ENCODE measurements at places on chromosomes 2 and 18. TPM values are rescaled to one million over a fixed set of nuclear protein-coding genes. Genes with fewer than 3 reads are reported as not detected.

Gene IL36B
- total RNA-seq: not detected

Gene ERFE
- total RNA-seq: 1.2 TPM

Gene TTC39C
- 6.2 TPM for total RNA-seq

Gene XDH
- total RNA-seq: not detected

Gene NDUFAF7
- 17.7 TPM for total RNA-seq

Gene GCG
- not detected for total RNA-seq

Gene SFXN5
- 24.6 TPM for total RNA-seq

Gene MROH2A
- total RNA-seq: not detected

Gene FBXO15
- not detected for total RNA-seq

Gene RAMP1
- total RNA-seq: not detected

Gene BOK
- 52.4 TPM for total RNA-seq

Gene OLA1
- 93.9 TPM for total RNA-seq

Gene AQP12B
- not detected for total RNA-seq

Gene TXNDC2
- total RNA-seq: not detected

DNA sequence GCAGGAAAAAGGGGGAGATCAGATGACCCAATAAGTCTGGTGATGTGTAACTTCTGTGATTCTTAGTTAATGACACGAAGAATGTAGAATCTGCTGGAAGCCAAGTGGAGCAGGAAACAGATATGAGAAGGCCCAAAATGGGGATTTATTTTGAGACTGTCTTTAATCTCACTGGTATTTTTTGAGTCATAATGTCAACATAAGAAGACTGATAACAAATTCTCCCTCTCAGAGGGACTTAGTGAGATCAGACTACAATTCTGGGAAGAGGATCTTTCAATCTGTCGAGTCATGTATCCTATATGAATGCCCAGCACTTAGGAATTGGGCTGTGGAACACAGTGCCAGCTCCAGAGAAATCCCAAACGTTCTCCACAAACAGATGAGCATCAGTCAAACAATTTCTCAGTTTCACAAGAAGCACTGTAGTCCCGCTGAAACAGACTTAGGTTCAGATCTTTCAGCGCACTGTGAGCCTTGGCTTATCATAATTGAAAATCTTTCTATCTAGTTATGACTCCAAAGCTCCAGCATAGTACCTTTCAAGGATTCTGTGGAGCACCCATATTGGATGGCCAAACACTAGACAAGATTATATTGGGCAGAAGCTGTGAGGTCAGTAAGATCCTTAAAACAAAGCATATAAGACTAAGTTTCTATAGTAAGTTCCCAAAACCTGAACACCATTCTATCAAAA is 738.2 kb downstream of the LRP1B start:
- H3K4me1 ChIP-seq: peaks cover 16% of the 10 kb centered on the region
- H3K4me3 ChIP-seq: no peak overlapping the region
- no peaks in the 10 kb centered on the region for H3K36me3 ChIP-seq
- H3K27me3 ChIP-seq: no peaks in the 10 kb centered on the region

DNA sequence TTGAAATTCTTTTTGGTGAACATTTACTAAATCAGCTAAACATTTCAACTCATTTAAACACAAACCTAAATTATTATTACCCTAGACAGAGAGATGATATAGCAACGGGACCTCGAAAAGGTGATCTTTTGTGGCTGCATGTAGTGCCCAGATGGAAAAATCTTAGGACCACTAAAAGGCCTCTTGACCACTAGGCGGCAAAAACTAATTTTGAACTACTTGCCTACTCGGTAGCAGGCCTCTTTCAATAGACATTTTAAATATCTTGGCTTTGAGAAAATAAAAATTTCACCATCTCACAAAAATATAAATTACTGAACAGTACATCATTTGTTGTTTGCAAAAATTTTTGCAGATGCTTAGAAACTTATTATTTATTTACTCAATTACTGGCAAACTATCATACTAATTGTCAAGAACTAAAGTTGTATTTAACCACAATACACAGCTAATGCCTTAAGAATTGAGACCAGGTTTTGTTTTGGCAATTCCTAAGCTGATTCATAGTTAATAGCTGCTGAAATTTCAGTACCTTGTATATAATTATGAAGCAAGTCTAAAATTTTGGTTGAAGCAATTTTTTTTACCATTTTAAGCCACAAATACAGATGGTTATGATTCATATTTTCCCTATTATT is 9.4 kb downstream of the COL3A1 start:
- H3K27ac ChIP-seq: no peak overlapping the region
- DNase-seq: peak; percentile 37
- no peaks in the 10 kb centered on the region for H3K27me3 ChIP-seq
- peaks cover 12% of the 10 kb centered on the region for H3K4me1 ChIP-seq
- no peak overlapping the region for H3K4me3 ChIP-seq
- no peaks in the 10 kb centered on the region for H3K36me3 ChIP-seq

DNA sequence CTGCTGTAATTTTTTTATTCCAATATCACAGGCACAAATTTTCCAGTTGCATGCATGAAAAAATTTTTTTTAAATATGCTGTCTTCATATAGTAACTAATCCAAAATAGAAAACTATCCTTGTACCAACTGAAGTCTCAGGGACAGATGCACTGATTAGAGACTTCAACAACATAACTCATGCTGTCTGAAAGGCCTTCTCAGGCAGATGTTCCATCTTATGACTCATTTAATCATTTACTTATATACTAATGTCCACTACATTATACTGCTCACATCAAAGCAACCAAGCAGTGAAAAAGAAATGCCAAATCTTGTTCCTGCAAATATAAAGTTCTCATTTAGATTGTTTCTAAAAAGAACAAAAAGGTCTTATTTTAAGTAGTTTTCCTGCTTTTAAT is 53.1 kb downstream of the OLA1 start:
- H3K27me3 ChIP-seq: no peaks in the 10 kb centered on the region
- no peak overlapping the region for H3K4me3 ChIP-seq
- DNase-seq: no peak
- H3K4me1 ChIP-seq: no peaks in the 10 kb centered on the region
- no peak overlapping the region for H3K27ac ChIP-seq
- no peaks in the 10 kb centered on the region for H3K36me3 ChIP-seq

DNA sequence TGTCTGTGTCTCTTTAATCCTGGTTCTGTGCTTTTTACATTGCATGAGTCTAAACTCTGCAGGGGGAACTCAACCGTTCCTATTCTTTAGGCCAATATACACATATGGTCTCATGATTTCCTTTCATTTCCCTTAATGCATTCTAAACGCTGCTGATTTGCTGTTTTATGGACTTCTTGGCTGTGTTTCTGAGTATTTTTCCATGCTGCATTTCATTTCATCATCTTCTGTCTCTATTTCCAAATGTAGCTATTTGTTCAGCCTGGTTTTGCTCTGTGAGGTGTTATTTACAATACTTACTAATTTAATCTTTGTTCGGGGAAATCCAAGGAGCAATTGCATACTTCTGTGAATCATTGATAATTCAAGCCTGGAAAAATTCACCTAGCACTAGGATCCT is 897.2 kb downstream of the TSN start:
- H3K27me3 ChIP-seq: no peaks in the 10 kb centered on the region
- no peak overlapping the region for H3K27ac ChIP-seq
- no peak for DNase-seq
- H3K4me3 ChIP-seq: no peak overlapping the region
- no peaks in the 10 kb centered on the region for H3K36me3 ChIP-seq
- no peaks in the 10 kb centered on the region for H3K4me1 ChIP-seq

- H3K4me3 ChIP-seq: no peak overlapping the region
- H3K27me3 ChIP-seq: peaks cover 13% of the 10 kb centered on the region
- H3K4me1 ChIP-seq: peaks cover 3% of the 10 kb centered on the region
- H3K36me3 ChIP-seq: no peaks in the 10 kb centered on the region
- H3K27ac ChIP-seq: no peak overlapping the region
- peak; percentile 57 for DNase-seq
Measured at GRCh38 chr2:86372641-86373502, 35.4 kb upstream of the REEP1 start.

GRCh38 chr2:45631319-45631718 is 20.2 kb upstream of the PRKCE start:
- H3K4me3 ChIP-seq: no peak overlapping the region
- no peaks in the 10 kb centered on the region for H3K36me3 ChIP-seq
- peaks cover 2% of the 10 kb centered on the region for H3K27me3 ChIP-seq
- H3K4me1 ChIP-seq: no peaks in the 10 kb centered on the region

DNA sequence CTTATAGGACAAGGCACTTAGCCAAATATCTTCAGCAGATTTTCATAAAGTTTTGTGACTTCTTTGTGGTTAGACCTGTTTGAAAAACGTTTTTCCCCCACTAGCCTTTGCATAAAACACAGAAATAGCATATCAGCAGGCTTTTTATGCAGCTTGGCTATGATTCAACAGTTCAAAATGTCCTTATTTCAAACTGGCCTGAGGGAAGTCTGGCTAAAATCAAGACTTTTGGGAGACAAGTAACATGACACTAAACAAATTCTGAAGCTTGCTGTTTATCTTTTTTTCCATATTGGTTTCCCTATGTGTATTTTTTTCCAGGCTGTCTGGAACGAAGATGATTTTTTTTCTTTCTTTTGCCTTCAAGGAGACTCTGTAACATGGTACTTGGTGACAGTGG is 95.1 kb upstream of the L3MBTL4 start:
- no peaks in the 10 kb centered on the region for H3K27me3 ChIP-seq
- no peaks in the 10 kb centered on the region for H3K4me1 ChIP-seq
- no peak for DNase-seq

DNA sequence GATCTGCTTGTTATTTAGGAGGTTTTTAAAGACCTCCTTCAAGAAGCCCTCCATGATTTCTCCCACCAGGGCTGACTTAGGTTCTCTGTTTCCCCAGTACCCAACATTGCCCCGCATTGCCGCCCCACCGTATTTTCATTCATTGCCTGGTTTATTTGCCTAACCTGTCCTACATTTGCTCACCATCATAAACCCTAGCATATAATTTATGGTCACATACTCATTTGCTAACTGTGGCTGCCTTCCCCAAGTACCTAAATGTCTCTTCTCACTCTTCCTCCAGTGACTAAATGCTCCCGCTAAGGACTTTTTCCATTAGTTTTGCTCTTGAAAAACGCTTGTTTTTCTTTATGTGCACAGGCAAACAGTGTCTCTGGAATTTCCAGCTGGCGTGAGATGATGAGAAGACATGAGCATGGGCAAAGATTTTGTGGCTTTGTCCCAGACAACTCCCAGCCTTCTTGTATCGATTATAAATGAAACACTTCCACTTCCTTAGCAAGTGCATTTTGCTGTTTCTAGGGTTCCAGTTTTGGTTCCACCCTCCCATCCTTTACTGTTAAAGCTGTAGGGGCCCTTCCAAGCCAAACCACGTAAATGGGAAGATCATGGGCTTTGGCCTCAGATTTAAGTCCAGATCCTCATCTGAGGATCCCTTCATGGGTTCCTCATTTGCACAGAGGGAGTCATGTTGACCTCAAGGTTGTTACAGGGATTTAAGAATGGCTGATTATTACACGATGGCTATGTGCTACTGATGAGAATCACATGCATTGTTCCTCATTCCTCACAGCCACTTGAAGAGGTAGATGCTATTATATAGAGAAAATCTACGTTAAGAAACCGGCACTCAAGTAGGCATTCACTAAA is 21.0 kb upstream of the ARMC9 start:
- H3K36me3 ChIP-seq: no peaks in the 10 kb centered on the region
- H3K4me1 ChIP-seq: peaks cover 43% of the 10 kb centered on the region
- H3K4me3 ChIP-seq: no peak overlapping the region
- no peak overlapping the region for H3K27ac ChIP-seq

DNA sequence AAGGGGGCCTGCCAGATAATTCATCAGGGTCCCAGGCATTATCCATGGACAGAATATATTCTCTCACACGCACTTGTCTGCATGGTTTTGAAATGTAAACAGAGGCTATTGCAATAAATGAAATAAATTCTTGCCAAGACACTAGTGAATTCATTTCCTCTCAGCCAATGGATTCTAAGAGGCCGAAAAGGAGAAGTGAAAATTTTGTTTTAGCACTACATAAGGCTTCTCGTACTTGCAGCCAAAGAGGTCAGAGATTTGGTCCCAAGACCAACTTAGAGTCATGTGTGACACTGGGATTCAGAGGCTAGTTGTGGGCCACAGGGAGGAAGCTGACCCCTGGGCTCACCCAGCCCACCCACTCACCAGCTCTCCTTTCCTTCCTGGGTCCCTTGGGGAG is 184.1 kb upstream of the GLI2 start:
- peak; percentile 8 for DNase-seq
- peaks cover 13% of the 10 kb centered on the region for H3K4me1 ChIP-seq
- H3K27ac ChIP-seq: no peak overlapping the region
- H3K27me3 ChIP-seq: peaks cover 18% of the 10 kb centered on the region
- H3K36me3 ChIP-seq: no peaks in the 10 kb centered on the region

GRCh38 chr18:41226186-41226585 is 728.8 kb upstream of the PIK3C3 start:
- DNase-seq: peak; percentile 89
- H3K36me3 ChIP-seq: no peaks in the 10 kb centered on the region
- H3K27me3 ChIP-seq: no peaks in the 10 kb centered on the region
- no peaks in the 10 kb centered on the region for H3K4me1 ChIP-seq
- no peak overlapping the region for H3K4me3 ChIP-seq

DNA sequence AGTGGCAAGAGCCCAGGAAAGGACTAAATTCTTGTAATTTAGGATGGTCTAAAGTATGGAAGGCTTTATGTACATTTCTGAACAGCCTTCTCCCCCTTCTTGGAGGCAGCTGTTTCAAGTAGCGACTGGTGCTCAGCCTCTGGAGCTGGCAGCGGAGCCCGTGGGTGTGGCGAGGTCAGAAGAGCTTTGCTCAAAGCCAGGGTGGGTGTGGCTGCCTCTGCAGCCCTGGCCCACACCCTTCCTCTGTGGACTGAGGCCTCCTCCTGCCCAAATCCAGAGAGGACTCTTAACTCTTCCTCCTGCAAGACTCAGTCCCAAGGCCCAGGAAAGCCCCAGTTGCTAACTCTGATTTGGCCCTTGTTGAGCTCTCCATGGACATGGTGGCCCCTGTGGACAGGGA is 202.1 kb upstream of the REV1 start:
- no peak for DNase-seq
- H3K36me3 ChIP-seq: no peaks in the 10 kb centered on the region
- H3K27me3 ChIP-seq: no peaks in the 10 kb centered on the region

DNA sequence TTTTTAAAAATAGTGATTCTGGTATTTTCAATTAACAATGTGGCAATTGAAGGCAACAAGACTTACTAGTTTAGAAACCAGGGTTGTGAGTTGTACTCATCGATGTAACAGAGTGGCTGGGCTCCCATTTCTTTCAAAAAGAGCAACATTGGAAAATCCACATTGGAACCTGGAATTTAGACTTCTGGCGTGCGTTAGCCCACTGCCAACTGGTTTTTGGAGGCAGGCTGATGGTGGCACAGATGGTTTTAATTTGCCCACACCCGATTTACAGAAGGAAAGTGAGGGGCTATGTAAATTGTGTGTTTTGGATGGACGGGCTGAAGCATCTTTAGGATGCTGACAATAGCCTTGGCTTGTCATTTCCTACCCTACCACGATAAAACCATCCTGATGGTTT is 66.3 kb downstream of the TRPM8 start:
- peaks cover 5% of the 10 kb centered on the region for H3K27me3 ChIP-seq
- H3K27ac ChIP-seq: no peak overlapping the region
- no peak for DNase-seq
- H3K4me1 ChIP-seq: no peaks in the 10 kb centered on the region

Measured in endothelial cell of umbilical vein (primary cell).